ENCODE measurements at places on chromosomes 4 and X. TPM values are rescaled to one million over a fixed set of nuclear protein-coding genes. Genes with fewer than 3 reads are reported as not detected.

DNA sequence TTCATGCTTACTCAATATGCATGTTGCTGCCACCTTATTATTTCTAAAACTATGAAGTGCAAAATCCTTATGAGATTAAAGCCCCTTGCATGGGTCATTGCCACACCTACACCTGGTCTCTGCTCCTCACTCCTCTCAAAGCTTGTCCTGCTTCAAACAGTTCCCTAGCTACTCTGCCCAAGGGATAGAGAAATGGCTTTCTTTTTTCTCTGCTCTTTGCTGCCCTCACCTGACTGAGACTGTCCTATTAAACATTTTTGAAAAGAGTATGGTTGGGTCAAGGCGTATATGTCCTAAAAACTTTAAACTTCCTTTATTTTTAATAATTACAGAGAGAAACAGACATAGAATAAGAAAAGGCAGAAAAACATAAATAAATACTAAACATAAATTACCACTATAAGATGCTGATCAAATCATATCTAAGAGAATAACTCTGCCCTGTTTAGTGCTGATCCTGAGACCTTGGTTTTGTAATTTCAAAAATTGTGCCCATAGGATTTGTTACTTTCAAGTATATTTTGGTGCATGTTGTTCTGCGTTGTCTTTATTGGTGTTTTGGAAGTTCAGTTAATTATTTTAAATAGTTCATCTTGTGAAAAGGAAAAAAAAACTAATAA is 704.9 kb upstream of the PABPC4L start:
- DNase-seq, result no peak

DNA sequence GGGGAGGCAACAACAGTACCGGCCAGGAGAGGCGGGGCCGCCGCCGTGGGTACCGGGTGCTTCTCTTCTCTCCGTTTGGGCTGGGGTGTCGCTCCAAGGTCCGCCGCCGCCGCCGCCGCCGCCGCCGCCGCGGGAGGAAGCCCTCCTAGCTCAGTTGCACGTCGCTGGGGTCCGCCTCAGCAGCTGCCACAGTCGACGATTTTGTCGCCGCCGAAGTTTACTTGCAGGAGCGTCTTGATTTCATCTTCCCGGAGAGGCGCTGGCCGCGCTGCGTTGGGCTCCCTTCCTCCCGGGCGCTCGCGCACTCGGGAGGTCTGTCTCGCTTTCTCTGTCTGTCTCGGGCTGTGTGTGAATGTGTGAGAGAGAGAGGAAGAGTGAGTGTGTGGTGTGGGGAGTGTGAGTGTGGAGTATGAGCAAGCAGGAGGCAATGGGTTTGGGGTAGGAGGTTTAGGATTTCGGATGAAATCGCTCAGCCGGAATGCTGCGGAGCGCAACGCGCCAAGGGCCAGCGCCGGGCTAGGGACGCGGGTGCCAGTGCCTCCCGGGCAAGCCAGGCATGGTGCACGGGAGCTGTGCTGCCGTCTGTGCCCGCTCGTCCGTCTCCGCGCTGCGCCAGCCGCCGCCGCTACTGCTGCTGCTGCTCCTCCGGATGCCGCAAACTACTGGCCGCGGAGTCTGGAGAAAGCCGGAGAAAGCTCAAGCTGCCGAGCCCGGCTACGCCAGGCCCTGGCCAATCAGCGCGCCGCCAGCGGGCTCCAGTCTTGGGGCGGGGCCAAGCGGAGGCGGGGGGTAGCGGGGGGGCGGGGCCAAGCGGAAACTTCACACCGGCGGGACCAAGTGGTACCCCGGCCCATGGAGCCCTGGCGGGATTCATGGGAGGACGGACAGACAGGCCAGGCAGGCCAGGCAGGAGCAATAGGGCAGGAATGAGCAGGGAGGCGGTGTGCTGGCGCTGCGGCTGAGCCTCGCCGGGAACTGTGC is at the start of gene PCDH19:
PCDH19 (minus strand) TSS at position 664 of the 981 bp plus-strand sequence. CDS start 1,676 bp downstream, outside the sequence.
- peak; percentile 74 for DNase-seq

GRCh38 chrX:17689971-17690409 is 47.3 kb upstream of the SCML1 start:
- peak; percentile 13 for DNase-seq

GRCh38 chr4:175758050-175759024 is 53.7 kb downstream of the GPM6A start:
- no peak for DNase-seq

DNA sequence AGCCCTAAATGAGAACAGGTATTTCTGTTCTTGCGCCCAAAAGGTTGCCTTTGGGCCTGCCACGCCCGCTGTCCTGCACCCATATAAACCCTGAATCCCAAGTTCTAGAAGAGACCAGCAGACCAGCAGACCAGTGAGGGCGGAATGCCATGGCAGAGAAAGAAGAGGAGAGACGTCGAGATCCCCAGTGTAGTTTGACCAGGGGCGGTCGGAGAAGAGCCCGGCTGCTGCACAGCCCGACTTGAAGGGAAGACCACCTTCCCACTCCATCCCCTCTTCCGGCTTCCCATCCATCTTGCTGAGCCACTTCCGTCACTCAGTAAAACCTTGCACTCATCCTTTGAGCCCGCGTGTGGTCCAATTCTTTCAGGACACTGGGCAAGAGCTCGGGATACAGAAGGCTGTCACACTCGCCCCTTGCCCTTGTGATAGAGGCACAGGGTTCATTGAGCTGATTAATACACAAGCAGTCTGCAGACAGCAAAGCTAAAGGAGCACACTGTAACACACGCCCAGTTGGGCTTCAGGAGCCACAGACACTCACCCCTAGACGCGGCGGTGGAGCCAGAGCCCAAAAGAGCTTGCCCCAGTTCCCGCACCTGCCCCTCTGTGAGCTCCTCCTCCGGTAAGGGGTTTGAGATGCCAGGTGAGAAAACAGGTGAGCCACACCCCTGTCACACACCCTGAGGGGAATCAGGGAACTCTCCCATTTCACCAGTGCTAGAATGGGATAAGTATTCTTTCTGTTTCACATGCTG is 230.8 kb downstream of the PCDH10 start:
- DNase-seq, result no peak

DNA sequence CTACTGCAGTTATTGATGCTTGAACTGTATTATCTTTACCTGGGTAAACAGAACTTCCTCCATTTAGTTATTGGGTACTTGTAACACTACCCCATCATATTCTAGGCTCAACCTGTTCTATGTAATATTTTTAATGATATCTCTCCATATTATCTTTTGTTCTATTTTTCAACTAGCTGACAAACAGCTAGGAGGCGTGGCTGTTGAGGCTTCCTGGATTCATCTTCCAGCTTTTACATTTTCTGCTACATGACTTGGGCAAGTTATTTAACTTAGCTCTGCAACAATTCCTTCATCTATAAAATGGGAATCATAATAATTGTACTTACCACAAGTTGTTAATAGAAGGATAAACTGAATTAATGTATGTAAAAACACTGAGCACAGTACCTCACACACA is 349.3 kb downstream of the PTTG2 start:
- DNase-seq, result no peak

DNA sequence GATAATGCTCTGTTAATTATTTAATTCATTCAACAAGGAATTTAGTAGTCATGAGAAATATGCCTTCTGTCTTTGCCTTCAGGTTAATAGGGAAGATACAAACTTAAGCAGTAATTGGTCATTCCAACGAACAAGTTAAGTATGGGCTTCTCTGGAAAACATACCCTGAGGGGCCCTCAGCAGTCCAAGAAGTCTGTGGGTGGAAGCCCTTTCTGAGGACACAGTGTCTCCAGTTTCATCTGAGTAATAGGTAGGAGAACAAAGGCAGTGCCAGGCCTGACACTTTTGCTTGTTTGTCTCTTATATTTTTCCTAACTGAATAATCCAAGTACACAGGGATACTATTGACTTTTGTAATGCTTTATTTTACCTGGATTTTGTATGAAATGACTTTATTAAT is 262.5 kb downstream of the FBXW7 start:
- no peak for DNase-seq

DNA sequence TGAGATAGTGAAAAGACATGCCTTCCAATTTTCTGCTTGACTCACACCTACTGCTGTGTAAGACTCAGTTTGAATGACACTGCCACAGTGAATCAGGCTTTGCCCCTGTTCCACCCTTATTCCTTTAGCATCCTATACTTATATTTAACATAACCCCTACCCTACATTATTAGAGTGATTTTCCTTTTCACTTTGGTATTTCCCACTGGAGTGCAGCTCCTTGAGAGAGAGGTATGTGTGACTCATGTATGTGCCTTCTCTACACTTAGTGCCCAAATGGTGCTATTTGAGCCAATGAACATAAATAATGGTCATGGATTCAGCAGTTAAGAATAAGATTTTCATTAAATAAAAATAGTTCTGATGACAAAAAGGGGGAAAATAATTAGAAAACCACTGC is 69.5 kb downstream of the RRAGB start:
- DNase-seq, result peak; percentile 3

The UBA6 gene
- total RNA-seq, result 100 TPM

DNA sequence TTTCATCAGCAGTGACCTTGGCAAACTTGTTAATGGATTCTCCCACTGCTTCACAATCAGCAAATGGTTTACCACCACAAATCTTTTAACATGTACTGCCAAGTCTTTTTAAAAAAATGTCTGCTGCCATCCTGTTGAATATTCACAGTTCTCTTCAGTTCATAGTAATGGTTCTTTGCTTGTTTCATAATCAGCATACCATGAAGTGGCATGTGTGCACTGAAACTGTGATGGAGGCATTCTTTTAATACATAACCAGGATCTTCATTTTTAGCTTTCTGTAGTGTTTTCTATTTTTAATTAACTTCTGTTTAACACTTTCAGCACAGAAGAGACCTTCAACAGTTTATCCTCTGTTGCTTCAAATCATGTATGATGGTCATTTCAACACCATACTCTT is 230.1 kb upstream of the ARSJ start:
- DNase-seq, result no peak

The MAGEB17 gene
- total RNA-seq, result not detected

GRCh38 chrX:135477576-135477975 is 42.9 kb upstream of the INTS6L start:
- peak; percentile 45 for DNase-seq

DNA sequence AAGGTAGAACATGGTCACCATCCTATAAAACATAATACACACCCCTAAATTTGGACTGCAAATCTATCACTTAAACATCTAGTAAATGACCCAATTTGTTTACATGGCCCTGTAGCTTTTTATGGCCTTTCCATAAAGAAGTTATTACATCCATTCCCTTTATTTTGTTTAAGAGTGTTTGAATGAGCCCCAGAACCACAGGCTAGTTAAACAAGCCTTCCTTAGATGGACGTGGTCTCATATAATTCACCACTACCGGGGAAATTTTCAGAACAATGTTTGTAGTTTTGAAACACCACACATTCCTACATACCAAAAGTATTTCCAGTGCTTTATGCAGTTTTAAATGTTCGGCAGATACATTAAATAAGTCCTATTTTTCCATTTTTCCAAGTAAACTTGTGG is 12.3 kb downstream of the PDGFC start:
- no peak for DNase-seq

- no peak for DNase-seq
Measured at GRCh38 chr4:7389719-7390118, 45.0 kb downstream of the PSAPL1 start.

Data from MG63 (cell line).